ENCODE measurements at places on chromosomes 1 and 21.

DNA sequence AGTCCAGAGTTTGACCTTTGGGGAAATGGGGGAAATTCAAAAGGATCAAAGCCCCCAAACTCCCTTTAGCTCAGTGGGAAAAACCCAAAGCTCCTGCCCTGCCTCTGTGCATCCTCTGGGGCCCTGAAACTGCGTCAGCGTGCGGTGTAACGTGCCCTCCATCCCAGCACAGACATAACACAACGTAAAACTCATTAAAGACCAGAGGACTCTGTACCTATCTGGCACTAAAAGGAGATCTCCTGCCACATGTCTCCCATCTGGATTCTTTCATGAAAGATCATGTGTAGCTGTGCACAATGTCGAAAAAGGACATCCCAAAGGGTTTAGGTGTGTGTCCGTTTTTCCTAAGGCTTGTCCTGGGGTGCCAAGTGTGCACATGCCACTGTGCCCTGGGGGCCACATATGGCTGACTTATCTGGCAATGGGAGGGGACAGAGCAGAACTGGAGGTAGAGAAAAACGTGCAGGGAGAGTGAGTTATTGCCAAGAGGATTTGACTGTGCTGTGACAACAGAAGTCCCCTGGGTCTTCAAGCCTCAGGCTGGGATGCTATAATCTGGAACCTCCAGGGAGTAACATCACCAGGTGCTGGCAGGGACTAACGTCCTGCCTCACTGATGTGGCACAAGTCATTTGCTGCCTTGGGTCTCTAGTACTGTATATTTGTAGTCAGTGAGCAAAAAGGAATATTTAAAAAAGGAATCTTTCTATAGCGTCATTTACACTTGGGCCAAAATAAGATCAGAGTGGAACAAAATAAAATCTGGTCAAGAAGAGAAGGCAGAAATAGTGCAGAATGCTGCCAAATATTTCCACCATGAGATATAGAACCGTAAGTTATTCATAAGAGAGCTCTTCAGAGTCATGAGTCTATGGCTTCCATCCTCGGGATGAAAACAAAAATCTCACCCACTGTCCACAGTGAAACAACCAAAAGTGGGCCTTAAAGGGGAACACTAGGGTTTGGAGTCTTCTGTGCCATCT, 52.3 kb downstream of the ITPKB start:
- no peak for DNase-seq

DNA sequence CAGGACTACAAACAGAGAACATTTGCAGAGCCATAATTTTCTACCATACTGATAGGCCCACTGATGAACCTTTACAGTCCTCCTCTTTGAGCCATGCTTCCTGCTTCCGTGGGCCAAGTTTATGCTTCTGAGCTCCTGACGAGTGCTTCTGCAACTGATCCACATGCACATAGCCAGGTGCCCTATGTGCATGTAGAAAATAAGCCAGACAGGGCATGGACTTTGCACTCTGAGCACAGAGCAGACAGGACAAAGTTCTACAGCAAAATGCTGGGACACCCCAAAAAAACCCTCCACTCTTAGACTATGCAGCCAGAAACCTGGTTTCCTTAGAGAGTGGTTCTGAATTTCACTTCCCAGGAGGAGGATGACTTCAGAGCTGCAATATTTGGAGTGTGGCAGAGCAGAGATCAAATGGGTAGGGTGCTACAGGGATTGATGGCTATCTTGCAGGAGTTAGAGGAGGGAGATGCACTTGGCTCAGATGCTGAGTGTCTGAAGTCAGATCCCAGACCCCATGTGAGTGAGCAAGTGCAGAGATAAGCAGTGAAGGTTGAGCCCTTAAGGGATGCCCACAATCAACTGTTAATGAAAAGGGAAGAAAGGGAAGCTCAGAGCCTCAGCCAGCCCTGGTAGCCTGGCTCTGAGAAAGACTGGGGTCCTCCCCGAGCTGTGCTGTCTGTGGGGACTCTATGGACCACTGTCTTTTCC, 230.9 kb downstream of the DUSP10 start:
- DNase-seq: no peak

DNA sequence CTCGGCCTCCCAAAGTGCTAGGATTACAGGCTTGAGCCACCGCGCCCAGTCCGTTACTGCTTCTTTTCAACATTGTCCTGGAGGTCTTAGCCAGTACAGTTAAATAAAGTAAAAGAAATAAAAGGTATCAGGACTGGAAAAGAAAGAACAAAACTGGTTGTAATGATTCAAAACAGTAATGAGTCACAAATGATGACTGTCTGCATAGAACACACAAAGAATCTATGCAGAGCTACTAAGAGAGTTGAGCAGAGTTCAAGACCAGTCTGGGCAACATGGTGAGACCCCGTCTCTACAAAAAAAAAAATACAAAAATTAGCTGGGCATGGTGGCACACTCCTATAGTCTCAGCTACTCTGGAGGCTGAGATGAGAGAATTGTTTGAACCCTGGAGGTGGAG, 23.4 kb downstream of the BCAR3 start:
- DNase-seq: no peak

DNA sequence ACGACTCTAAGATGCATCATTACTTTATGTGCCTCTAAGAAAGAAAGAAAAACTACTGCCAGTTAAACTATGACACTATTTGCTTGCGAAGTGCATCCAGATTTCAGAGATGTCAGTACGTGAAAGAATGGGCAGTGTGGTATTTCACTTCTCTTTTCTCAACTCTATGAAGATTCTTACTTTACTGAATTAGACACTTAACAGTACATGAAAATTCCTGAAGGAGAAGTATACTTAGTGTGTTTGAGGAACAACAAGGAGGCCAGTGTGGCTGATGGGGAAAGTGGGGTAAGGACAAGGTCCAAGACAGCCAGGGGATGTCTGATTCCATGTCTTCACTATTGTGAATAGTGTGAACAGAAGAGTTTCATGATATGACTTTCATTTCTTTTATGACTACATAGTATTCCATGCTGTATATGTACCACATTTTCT, 53.9 kb upstream of the HSD17B7 start:
- DNase-seq: no peak

DNA sequence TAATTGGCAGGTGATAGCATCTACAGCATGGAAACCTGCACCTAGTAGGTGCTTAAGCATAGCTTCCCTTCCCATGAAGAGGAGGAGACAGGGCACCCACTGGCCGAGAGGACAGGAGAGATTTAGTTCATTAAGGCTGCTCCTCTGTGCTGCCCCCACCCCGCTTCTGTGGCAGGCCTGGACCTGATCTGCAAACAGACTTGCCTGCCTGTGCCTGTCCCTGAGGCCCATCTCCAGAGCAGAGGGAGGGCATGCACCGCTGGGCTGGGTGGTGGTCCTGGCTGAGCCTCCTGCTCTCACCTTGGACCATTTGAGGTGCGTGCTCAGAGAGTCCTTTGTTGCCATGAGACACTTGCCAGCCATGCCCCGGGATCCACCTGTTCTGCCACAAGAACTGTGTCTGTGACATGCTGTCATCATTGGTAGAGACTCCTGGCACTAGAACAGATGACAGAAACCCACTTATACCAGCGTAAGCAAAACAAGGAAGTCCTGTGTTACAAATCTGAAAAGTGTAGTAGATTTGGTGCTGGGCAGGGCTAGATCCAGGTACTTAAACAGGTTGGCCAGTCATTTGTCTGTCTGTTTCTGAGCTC, 55.6 kb downstream of the PTPRF start:
- DNase-seq: no peak

- no peak for DNase-seq
These were observed 80.6 kb downstream of the TEX35 start for GRCh38 chr1:178593515-178593914.

DNA sequence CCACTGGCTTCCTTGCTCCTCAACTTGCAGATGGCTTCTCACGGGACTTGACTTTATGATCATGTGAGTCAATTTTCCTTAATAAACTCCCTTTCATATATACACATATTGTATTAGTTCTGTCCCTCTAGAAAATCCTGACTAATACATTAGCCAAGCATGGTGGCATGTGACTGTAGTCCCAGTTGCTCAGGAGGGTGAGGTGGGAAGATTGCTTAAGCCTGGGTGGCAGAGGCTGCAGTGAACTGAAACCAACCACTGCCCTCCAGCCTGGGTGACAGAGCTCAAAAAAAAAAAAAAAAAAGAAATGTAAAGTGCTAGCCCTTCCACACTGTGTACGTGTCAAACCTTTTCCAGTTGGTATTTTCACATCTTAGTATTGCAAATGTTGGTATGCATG, 857.0 kb downstream of the LTN1 start:
- DNase-seq: no peak

DNA sequence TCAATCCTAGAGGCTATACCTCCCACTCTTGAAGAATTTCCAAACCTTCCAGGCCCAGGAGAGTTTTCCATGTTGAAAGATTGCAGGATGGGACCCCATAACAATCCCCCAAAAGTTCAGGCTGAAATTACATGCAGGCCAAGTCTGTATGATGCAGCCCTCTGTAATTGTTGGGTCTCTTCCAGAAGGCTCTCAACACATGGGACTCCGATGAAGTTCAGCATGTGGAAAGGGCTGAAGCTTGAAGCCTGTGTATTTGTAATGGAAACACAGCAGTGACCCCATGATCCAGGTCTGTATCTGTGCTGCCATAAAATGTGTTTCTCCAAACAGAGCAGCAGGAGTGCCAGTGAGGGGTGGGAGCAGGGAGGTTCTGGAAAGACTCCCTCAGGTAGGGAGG, 202.5 kb upstream of the LYPLAL1 start:
- no peak for DNase-seq

- DNase-seq: no peak
These were observed 16.1 kb upstream of the MYCL start for GRCh38 chr1:39917825-39918224.

DNA sequence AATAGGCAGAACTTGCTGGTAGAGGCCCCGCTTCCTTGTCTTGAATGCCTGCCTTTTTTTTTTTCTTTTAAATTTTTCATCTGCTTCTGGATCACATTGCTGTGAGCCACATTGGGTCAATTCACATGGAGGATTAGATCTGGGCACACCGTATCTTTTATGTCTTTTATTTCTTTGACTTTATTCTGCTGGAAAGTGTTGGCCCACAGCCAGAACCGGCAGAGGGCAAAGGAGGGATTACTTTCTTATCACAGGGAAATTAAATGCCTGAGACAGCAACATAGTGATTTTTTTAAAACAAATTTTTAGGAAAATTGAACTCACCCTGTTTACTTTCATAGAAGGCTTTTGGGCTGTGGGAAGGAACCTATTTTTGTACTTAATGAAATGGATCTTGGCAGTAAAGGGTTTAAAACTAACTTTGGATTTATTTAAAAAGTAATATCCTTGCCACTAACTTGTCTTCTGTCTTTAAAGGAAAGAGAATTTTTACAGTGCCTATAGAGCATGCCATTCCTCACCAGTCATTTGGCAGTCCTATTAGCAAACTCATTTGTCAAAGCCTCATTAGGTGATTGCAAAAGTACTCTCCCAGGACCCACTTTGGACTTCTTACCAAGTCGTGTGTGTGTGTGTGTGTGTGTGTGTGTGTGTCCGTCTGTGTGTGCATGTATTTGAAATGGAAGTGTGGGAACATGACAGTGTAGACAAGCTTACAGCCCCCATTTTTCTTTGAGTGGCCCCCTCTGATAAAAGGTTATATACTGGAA, 68.4 kb downstream of the ST6GALNAC3 start:
- no peak for DNase-seq

- no peak for DNase-seq
These were observed 43.4 kb upstream of the SLC2A1 start for GRCh38 chr1:43002116-43002515.

- no peak for DNase-seq
These were observed 19.0 kb upstream of the MGST3 start for GRCh38 chr1:165612062-165612461.

- no peak for DNase-seq
These were observed 120.9 kb upstream of the IPO9 start for GRCh38 chr1:201708085-201708512.

DNA sequence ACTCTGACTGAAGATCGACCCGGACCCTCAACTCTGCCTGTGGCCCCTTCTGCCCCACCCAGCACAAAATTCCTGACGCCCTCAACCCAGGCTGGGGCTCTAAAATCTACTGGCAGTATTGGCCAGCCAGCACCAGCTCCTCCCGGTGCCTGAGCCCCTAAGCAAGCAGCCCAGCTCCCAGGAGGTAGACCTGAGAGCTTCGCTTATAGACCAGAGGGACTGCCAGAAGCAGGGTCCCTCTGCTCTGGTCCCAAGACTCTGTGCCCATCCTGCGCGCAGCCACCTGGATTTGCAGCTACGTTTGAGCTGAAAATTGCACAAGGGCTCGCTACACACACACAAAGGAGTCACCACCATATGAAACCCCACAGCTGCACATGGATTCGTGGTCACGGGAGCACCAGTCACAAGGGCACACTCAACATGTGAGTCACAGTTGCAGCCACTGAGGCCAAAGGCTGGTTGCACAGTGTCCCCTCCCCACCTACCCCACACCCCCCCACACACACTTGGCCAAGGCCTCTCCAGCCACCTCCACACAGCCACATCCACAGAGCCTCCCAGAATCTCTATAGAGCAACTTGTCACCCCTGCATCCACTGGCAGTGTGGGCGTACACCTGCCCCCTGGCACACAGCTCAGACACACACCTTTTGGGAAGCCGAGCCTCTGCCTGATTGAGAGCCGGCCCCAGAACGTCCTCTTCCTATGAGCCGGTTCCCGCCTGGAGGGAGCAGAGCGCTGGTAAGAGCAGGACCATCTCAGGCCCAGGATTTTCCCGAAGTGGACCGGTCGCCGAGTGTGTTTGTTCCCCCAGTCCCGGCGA, 1.1 kb upstream of the DMBX1 start:
- DNase-seq: no peak

DNA sequence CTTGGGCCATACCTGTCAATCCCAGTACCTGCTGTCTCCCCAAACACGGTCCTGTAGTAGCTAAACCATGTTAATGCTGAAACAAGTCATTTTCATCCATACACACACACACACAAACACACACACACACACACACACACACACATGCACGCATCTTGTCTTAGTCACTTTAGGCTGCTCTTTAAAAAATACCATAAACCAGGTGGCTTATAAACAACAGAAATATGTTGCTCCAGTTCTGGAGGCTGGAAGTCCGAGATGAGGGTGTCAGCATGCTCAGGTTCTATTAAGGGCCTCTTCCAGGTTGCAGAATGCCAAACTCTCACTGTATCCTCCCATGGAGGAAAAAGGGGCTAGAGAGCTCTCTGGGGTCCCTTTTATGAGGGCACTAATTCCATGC, 129.9 kb downstream of the NTPCR start:
- no peak for DNase-seq

DNA sequence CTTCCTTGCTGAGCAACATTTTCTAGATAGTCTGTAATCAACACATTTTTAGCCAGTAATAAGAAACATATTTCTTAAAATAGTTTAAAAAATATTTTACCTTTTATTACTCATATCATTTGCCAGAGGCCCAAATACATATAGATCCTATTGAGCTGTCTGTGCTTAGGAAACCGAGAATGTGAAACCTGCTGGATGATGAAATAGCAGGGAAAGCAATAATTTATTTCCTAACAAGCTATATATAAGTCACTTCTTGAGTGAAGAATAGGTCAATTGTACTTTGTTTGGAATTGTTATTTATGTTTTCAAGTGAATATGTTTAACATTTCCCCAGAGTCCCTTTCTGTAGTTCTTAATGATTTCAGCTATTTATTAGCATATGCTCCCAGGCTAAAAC, 339.9 kb upstream of the TMPRSS15 start:
- no peak for DNase-seq

Data from iPS DF 6.9 (cell line).